Psoas muscle (tissue), 8 donors: ENCODE measurements at places on chromosomes 7 and 10. TPM values are rescaled to one million over a fixed set of nuclear protein-coding genes. Genes with fewer than 3 reads are reported as not detected.

DNA sequence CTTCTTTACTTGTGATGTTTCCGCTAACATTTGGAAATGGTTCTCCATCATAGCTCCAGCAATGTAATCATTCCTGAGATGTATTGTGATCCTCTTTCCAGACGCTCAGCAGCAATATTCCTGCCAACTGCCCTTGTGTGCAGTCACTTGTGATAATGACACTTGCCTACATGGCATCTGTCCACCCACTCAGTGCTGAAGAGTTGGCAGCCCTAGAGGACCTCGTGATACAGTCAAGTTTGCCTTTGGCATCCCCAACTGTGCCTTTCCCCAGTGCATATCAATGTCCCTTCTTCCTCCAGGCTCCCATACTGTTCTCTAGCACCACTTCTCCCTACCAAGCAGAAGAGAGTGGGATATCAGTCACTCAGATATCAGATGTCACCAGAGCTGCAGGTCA lies 64.9 kb downstream of the MYOF start:
- H3K4me1 ChIP-seq, result peaks cover 9% of the 10 kb centered on the region
- no peaks in the 10 kb centered on the region for H3K36me3 ChIP-seq
- H3K4me3 ChIP-seq, result no peak overlapping the region
- no peak overlapping the region for H3K27ac ChIP-seq
- H3K27me3 ChIP-seq, result no peaks in the 10 kb centered on the region

- DNase-seq, result no peak
- no peaks in the 10 kb centered on the region for H3K27me3 ChIP-seq
- H3K27ac ChIP-seq, result no peak overlapping the region
These were observed 4.6 kb upstream of the USP6NL start for GRCh38 chr10:11616021-11616420.

DNA sequence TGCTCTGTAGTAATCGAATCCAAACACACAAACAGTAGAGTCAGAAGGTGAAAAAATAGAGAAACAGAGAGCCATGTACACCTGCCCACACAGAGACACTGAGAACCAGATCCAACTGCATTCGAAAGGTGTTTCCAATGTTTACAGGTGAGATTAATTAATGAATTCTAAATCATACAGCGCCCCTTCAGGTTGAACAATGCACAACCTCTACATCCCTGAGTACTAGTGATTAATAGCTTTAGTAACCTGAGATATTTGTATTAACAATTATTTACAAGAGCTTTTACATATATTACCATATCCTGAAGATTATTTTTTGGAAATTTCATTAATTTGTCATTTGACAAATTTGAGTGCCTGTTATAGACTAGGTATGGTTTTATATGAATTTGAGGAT lies 7.6 kb upstream of the MRC1 start:
- no peak overlapping the region for H3K27ac ChIP-seq
- H3K4me3 ChIP-seq, result no peak overlapping the region
- no peak for DNase-seq

DNA sequence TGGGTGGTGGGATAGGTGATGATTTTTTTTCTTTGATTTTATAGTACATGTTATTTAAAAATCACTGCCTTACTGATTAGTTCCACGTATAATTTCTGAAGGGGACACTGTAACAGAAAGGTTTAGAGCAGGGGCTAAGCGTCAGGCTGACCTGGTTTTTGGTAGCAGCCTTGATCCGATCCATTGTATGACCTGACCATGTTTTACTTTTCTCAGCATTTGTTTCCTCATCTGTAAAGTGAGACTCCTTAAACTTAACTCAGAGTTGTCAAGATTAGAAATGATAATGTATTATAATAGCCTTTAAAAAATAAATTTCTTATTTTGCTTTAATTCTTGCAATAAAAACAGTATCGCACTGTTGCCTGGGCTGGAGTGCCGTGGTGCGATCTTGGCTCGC lies 23.6 kb downstream of the INPP5F start:
- no peaks in the 10 kb centered on the region for H3K27me3 ChIP-seq
- DNase-seq, result no peak
- H3K36me3 ChIP-seq, result no peaks in the 10 kb centered on the region
- H3K27ac ChIP-seq, result no peak overlapping the region

DNA sequence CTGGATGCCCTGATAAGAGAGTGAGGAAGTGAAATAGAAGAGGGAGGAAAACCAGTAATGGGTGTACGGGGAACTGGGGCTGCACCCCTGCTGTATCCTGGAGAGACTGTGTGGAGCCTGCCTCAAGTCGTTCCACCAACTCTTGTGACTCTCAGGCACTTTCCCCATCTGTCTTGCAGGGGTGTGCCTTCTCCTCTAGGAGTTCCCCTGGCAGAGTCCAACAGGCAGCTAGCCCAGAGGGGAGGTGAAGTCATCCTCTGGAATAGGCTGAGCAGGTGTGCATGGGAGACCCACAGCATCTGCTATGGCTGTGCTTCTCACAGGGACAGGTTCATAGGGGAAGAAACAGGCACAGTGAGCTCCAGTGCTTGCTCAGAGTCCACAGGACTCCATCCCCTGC lies 46.8 kb downstream of the WIPF3 start:
- DNase-seq, result peak; percentile 84
- no peaks in the 10 kb centered on the region for H3K36me3 ChIP-seq
- H3K4me1 ChIP-seq, result peaks cover 52% of the 10 kb centered on the region
- H3K27ac ChIP-seq, result peak overlapping the region; percentile 89

DNA sequence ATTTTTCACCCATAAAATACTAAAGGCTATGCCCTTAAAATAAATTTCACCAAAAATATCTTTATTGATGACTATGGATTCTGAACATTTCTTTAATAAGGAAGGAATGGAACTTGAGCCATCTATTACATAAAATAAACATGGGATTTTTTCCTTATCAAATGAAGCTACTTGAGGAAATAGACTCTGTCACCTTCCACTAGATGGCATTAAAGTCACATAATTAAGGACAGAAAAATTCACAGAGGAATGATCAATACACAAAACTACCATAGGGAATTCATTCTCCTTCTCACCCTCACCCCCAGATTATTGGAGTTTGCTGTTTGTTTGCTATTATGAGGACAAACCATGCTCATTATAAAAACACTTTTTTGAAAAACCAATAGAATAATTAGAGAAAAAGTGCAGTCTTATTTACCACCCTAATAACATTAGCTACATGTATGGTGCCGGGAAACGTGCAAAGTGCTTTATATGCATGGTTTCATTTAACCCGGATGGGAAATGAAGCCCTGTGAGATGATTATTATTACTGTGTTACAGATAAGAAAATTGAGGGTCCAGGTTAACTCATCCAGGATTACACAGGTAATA lies 21.1 kb upstream of the FOXI2 start:
- no peaks in the 10 kb centered on the region for H3K4me1 ChIP-seq
- no peaks in the 10 kb centered on the region for H3K27me3 ChIP-seq
- H3K27ac ChIP-seq, result no peak overlapping the region
- DNase-seq, result no peak

- H3K36me3 ChIP-seq, result no peaks in the 10 kb centered on the region
- H3K27ac ChIP-seq, result no peak overlapping the region
- H3K27me3 ChIP-seq, result no peaks in the 10 kb centered on the region
These were observed 238.4 kb upstream of the MKI67 start for GRCh38 chr10:128364631-128365030.

DNA sequence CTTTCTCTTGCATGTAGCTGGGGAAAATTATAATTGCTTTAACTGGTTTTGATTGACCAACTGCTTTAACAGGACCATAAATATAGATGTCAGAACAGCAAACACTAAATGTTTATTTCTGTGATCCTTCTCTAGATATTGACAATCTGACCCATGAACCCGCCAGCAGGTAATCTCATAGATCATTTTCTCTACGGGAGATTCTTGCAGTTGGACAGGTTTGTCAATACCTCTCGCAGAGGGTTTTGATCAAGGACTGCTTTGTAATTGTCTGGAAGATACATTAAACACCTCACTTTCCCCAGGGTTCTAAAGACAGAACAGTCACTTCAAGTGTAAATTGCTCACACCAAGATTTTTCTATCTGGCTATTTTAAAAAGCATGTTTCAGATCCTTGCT lies 235.8 kb upstream of the RHOBTB1 start:
- no peaks in the 10 kb centered on the region for H3K4me1 ChIP-seq
- no peaks in the 10 kb centered on the region for H3K36me3 ChIP-seq
- no peak overlapping the region for H3K27ac ChIP-seq
- H3K4me3 ChIP-seq, result no peak overlapping the region

- DNase-seq, result no peak
- no peak overlapping the region for H3K4me3 ChIP-seq
- no peaks in the 10 kb centered on the region for H3K36me3 ChIP-seq
- no peak overlapping the region for H3K27ac ChIP-seq
These were observed 16.9 kb upstream of the STMP1 start for GRCh38 chr7:135645296-135645904.

DNA sequence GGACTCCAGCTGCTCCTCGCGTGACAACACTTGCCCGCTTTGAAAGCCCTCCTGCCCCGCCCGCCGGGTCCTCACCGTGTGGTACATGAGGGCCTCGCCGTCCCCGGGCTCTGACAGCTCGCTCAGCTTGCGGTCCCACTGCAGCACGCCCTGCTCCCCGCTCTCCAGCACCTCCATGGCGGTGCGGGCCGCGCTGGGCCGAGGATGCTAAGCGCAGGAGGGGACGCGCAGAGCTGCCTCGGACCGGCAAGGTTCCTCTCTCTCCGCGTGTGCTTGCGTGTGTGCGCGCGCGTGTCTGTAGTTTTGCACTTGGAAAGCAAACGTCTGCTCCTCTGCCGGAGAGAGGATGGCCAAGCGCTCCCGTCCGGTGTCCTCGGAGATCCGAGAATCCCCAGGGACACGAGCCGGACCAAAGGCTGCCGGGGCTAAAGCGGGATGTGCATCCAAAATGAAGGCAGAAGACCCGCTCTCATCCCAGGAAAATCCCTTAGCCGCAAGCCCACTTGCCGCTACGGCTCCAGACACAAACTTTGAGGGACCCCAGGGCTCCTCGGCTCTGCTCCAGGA lies at the start of gene CREB3L2:
Gene CREB3L2, minus strand, starts transcription at position 558 of the 567 bp plus-strand sequence. Its CDS starts 381 bp downstream, at position 177.
- H3K4me3 ChIP-seq, result peak within 1 kb of the TSS; percentile 93
- H3K4me1 ChIP-seq, result peaks cover 23% of the 10 kb centered on the region
- H3K27ac ChIP-seq, result peak within 1 kb of the TSS; percentile 88
- H3K36me3 ChIP-seq, result no peaks in the 10 kb centered on the region
- no peak for DNase-seq

- no peaks in the 10 kb centered on the region for H3K27me3 ChIP-seq
- no peak for DNase-seq
- H3K4me1 ChIP-seq, result peaks cover 33% of the 10 kb centered on the region
- no peak overlapping the region for H3K27ac ChIP-seq
- no peak overlapping the region for H3K4me3 ChIP-seq
These were observed 107.9 kb downstream of the KAT6B start for GRCh38 chr10:74934100-74934812.

GRCh38 chr10:131739206-131739605 lies 161.6 kb upstream of the PPP2R2D start:
- H3K27me3 ChIP-seq, result peaks cover 11% of the 10 kb centered on the region
- H3K4me3 ChIP-seq, result no peak overlapping the region
- H3K4me1 ChIP-seq, result no peaks in the 10 kb centered on the region
- DNase-seq, result no peak
- no peaks in the 10 kb centered on the region for H3K36me3 ChIP-seq
- H3K27ac ChIP-seq, result no peak overlapping the region

GRCh38 chr10:34811126-34811967 lies 3.7 kb downstream of the PARD3 start:
- no peaks in the 10 kb centered on the region for H3K36me3 ChIP-seq
- no peak overlapping the region for H3K27ac ChIP-seq

GRCh38 chr7:48147078-48147591 lies 24.1 kb upstream of the ABCA13 start:
- H3K4me1 ChIP-seq, result no peaks in the 10 kb centered on the region
- no peak for DNase-seq
- no peaks in the 10 kb centered on the region for H3K36me3 ChIP-seq
- no peak overlapping the region for H3K4me3 ChIP-seq
- no peak overlapping the region for H3K27ac ChIP-seq
- no peaks in the 10 kb centered on the region for H3K27me3 ChIP-seq

GRCh38 chr10:133134411-133135115 lies 25.5 kb upstream of the KNDC1 start:
- no peaks in the 10 kb centered on the region for H3K36me3 ChIP-seq
- H3K27ac ChIP-seq, result no peak overlapping the region
- no peaks in the 10 kb centered on the region for H3K4me1 ChIP-seq
- no peaks in the 10 kb centered on the region for H3K27me3 ChIP-seq

- DNase-seq, result no peak
- H3K27me3 ChIP-seq, result no peaks in the 10 kb centered on the region
- peaks cover 4% of the 10 kb centered on the region for H3K4me1 ChIP-seq
- H3K4me3 ChIP-seq, result no peak overlapping the region
These were observed 577.8 kb downstream of the ETV1 start for GRCh38 chr7:13411636-13412035.

- H3K4me1 ChIP-seq, result peaks cover 5% of the 10 kb centered on the region
- no peak overlapping the region for H3K4me3 ChIP-seq
- DNase-seq, result no peak
- H3K27me3 ChIP-seq, result no peaks in the 10 kb centered on the region
- no peak overlapping the region for H3K27ac ChIP-seq
- no peaks in the 10 kb centered on the region for H3K36me3 ChIP-seq
These were observed 169.5 kb downstream of the SNX13 start for GRCh38 chr7:17770710-17771375.

DNA sequence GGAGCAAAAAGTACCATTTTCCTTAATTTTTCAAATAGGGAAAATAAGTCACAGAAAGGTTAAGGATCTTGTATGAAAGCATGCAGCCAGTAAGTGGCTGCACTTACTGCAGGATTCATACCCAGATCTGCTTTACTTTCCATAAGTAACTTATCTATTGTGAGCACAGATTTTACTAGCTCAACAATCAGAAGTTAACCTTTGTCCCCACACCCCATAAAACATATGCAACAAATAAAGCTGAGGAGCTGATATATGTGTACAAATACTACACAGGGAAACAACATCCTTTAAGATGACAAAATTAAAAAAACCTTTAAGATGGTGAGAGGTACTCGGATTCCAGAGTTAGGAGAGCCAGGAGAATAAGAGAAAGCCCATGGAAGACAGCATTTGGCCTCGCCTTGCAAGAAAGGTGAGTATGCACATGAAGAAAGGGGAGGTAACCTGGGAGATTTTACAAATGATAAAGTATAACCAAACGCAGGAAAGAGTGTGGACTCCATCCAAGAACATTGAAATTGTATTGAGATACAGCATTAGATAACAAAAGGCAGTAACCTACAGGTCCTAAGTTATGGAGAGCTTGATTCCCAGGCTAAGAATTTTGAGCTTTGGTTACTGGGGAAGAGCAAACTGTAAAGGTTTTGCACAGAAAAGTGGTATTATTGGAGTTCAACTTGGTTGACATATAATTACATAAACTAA lies 87.1 kb downstream of the ITGB8 start:
- H3K27ac ChIP-seq, result no peak overlapping the region
- no peaks in the 10 kb centered on the region for H3K27me3 ChIP-seq
- no peak for DNase-seq
- no peaks in the 10 kb centered on the region for H3K4me1 ChIP-seq
- no peaks in the 10 kb centered on the region for H3K36me3 ChIP-seq

Gene FEZF1
- not detected for total RNA-seq

Gene CHST12
- total RNA-seq, result 6.6 TPM

Gene BMPER
- 7.6 TPM for total RNA-seq

Gene STRIP2
- total RNA-seq, result 94.4 TPM

Gene CREB5
- 23.1 TPM for total RNA-seq

Gene GSAP
- total RNA-seq, result 3.4 TPM
